ENCODE measurements at places on chromosomes 5 and 9.

- DNase-seq: no peak
These were observed 224.3 kb downstream of the AOPEP start for GRCh38 chr9:94950579-94951323.

- no peak for DNase-seq
These were observed 17.9 kb downstream of the TMEM167A start for GRCh38 chr5:83059341-83059740.

DNA sequence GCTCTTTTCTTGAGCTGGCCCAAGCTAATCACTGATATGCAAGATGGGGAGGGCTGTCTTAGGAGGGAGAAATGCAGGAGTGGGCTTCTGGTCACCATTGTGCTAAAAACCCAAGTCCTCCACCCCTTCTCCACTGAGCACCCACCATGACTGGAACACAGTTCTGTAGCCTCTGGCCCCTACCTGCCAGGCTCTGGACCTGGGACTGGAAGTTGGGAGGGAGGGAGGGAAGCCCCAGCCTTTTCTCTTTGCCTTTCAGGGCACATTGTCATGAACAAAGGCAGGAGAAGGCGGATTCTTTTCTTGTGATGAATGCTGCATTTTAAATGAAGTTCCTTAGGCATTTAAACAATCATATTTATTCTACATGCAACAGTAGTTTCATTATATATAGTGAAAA is 559.1 kb upstream of the TRPC7 start:
- DNase-seq: no peak

GRCh38 chr9:126695701-126696400 is 82.1 kb downstream of the LMX1B start:
- DNase-seq: no peak

GRCh38 chr5:127003798-127004495 is 26.4 kb downstream of the MARCHF3 start:
- DNase-seq: no peak

- DNase-seq: no peak
These were observed 24.5 kb upstream of the IDNK start for GRCh38 chr9:83598487-83598886.

- no peak for DNase-seq
These were observed 15.0 kb upstream of the S1PR3 start for GRCh38 chr9:88975966-88976889.

- no peak for DNase-seq
These were observed 18.5 kb downstream of the FRMPD1 start for GRCh38 chr9:37669232-37669631.
